ENCODE measurements at places on chromosomes 5 and 9.

- no peak for DNase-seq
Observed at GRCh38 chr5:163941079-163941478, 435.7 kb downstream of the MAT2B start.

DNA sequence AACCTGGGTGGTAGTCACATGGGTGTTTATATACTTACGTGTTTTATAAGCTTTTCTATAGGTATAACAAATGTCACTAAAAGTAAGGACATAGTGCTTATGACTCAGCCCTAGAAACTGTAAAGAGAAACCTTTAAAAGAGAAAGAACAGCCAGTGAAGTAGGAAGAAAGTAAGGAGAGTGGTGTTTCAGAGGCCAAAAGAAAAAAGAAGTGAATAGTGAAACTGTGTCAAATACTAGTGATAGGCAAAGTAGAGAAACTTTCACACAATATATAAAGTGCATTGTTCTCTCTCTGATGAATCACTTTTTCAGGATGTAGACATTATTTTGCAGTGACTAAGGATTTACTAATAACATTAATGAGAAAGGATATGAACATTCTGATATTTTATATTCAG lies 74.2 kb upstream of the SUSD1 start:
- peak; percentile 12 for DNase-seq

DNA sequence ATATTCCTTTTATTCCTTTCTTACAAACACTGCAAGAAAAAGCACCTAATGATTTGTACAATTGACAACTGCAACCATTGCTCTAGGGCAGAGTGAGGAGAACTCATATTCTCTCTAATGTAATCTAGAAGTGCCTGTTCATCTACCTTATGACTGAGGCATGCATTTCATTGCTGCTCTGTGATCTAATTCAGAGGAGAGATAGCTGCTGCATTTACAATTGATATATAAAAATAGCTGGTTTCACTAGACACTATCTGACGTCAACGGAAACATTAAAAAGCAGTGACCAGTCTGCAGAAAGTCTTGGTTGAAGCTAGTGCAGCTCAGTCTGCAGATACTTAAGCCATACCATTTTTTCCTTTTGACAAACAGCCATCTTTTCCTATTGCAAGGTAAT lies 72.8 kb upstream of the C6 start:
- no peak for DNase-seq

DNA sequence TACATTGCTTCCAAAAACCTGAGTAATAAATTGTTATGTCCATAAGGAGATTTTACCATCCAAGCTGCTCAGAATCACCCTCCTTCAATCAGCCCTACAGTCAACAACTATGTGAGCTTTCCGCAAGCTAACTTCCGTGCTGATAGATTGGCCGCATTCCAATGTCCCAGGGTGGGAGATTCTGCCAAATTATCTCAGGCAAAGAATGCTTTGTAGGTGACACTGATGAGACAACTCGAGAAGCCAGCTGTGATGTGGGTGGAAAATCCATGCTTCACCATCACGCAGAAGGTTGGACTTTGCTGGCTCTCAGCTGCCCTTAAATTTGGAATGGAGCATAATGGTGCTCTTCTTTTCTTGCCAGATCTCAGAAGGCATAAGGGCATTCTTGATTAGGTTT lies 44.9 kb upstream of the HCN1 start:
- no peak for DNase-seq

- DNase-seq = peak; percentile 36
Observed at GRCh38 chr9:6667633-6668280, 22.2 kb upstream of the GLDC start.

DNA sequence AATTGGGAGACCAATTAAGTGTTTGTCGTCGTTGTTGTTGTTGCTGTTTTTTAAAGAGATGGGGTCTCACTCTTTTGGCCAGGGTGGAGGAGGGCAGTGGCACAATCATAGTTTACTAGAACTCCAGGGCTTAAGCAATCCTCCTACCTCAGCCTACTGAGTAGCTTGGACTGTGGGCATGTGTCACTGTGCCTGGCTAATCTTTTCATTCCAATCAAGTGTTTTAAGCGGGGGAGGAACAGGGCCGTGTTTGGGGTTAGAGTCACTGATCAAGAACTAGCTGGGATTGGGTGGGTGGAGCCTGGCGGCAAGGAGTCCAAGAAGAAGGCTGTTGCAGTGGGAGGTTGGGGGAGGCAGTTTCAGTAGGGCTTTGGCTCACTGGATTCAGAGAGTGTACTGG lies 13.8 kb downstream of the SNX30 start:
- no peak for DNase-seq

DNA sequence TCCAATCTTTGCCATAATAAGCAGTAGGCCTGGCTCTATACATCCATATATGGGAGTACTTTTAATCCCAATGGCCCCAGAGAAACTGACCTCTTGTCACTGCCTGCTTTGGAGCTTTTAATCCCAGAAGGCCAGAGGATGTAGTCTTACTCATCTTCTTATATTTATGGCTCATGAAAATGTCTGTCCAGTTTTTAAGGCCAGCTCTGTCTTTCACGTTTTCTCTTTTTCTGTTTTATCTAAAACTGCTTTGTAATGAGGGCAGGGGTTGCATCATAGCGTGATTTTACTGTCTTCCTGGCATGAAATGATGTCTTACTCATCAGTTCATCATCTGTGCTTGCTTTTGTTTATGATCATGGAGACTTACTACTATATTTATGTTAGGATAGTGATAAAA lies 1094.9 kb downstream of the MAT2B start:
- DNase-seq = no peak

DNA sequence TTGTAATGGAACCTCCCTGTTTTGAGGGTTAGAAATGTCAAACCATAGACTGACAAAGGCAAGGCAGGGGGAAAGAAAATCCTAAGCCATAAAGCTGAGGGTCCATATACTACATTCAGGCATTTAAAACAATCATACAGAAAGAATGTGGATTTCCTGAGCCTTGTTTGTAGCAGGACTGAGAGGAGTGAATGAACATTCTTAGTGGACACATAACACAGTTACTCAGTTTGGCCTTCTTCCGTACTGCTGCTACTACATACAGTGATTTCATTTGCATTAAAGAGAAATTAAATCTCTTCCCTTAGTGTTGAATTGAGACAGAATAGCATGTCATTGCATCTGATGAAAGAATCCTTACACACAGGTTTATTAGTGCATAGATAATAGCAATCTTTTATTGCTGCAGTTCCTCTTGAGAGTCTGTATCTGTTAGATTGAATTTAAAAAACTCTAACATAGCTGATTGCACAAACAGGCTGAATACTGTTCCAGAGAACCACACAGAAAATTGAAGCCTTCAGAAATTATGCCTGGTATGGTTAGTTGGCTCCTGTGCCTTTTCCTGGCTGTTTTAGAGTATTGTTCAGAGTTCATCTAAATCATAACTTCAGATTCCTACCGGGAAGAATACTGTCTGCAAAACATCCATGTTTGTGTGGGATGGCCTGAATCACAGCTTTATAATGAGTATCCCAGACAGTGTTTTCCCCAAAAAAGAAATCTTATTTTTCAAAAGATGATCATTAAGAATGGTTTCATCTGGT lies 2.0 kb upstream of the MTX3 start:
- DNase-seq = no peak

DNA sequence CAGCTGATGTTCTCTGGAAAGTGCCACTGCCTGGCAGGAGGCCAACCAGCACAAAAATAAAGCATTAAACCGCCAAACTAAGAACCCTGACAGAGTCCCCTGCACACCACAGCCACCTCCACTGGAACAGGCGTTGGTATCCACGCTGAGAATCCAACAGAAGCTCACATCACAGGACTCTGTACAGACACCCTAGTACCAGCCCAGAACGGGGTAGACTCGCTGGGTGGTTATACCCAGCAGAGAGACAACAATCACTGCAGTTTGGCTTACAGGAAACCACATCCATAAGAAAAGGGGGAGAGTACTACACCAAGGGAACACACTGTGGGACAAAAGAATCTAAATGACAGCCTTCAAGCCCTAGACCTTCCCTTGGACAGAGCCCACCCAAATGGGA lies 15.0 kb upstream of the POU5F2 start:
- no peak for DNase-seq

- DNase-seq = peak; percentile 98
Observed at GRCh38 chr5:62403411-62404250, at the start of gene DIMT1. TSS of gene DIMT1 (minus strand) at chr5:62403905. CDS start at chr5:62403772, 133 bp downstream.

DNA sequence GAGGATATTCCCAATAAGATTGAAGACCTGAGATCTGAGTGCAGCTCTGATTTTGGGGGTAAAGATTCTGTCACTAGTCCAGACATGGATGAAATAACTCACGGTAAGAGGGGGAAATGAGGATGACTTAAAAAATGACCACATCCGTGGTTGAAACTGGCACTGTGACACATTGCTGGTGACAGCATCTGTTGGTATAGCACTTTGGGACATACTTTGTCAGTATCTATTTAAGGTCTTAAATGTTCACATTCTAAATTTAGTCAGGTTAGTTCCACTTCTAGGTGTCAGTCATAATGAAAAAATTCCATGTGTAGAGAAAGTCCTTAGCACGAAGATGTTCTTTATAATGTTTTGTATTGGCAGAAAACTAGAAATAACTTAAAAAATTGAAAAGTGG lies 70.9 kb downstream of the GAPVD1 start:
- peak; percentile 84 for DNase-seq

GRCh38 chr5:139124774-139125520 lies 73.2 kb downstream of the SIL1 start:
- DNase-seq = no peak

DNA sequence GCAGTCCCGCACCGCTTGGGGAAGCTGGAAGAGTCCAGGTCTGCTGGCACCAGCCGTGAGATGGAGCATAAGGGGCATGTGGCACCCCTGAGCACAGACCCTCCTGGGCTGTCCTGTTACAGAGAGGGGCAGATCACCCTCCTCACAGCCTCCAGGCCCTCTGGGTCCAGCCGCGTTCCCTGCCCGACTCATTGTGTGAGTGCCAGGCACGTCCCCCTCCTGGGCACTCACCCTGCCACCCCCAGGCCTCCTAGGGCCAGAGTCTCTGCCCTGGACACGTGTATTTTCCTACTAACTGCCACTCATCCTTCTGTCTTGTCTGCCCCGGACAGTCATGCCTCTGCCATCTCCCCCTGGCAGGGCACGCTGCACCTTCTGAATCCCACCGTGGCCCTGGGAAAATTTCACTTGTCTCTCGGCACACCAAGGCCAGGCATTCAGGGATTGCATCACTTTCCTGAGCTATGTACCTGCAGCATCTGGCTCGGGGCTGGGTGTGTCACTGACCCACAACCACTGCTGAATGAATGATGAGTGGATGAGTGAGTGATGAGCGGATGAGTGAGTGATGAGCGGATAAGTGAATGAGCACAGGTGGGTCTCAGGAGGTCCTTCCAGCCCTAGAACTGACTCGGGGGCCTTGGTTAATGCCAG lies 21.5 kb upstream of the FCN1 start:
- no peak for DNase-seq

DNA sequence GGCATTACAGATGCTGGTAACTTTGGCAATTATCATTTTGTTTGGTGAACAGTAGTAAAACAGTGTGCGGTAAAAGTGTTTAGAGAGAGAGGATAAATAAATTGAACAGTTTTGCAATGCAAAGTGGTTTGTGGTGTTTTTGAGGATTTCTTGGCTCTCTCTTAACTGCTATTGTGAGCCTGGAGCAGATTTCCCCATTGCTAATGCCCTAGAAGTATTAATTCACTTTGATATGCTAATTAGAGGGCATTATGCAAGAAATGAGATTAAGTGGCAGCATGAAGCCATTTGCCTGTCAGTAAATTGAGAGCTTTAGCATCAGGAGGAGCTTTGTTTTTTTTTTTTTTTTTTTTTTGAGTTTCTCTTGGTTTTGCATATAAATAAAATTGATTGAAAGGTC lies 8.2 kb downstream of the PBX3 start:
- no peak for DNase-seq

DNA sequence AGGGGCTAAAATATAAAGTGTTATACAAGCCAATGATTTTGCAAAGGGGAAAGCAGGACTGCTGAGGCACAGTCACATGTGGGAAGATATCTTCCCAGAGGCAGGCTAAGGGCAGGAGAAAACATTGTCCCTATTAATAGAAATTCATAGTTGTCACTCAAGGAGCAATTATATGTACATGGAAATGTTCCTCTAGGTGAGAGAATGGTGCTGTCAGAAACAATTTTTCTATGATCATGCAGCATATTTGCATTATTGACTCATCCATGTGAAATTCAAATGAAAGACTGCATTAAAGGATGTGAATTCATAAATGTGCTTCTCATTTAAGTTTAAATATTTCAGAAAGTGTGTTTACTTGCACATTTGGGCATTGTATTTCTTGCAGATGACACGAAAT lies 775.9 kb upstream of the CDH9 start:
- DNase-seq = no peak

GRCh38 chr5:65262096-65262495 lies 219.6 kb downstream of the ADAMTS6 start:
- no peak for DNase-seq

DNA sequence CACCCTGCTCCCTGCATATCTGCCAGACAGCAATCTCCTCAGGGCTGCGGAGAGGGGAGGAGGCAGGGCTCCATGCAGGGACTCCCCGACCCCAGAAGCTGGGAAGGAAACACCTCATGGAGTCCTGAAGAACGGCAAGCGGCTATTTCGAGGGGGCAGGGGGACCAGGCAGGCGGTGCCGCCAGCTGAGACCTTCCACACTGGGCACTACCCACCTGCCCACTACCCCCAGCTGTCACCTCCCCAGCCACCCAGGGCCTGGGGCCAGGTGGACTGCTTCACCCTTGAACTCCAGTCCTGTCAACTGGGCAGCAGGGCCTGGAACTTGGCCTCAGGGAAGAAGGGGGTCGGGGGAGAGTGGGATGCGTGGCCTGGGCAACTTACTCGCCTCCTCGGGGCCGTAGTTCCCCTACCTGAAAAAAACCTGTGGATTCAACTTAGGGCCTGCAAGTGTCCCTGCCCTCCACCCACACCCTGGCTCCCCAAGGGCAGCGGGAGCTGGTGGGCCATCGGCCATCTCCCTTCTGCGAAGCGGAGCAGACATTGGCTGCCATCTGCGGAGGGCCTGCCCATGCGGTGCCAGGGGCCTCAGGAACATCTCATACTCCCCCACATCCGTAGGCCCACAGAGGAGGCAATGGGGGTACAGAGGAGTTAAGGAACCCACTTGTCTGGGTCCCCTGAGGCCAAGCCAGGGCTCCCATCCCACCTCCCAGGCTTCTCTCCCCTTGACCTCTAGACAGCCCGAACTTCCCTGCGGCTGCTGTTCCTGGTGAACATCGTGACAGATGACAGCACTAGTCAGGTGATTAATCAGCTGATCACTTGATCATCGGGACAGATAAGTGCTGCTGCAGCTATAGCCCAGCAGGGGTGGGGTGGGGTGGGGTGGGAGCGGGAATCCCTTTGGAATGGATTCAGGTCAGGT lies 18.5 kb upstream of the RALGDS start:
- no peak for DNase-seq

- DNase-seq = no peak
Observed at GRCh38 chr5:74332682-74333081, 307.8 kb downstream of the ENC1 start.

GRCh38 chr9:109441296-109441695 lies 56.8 kb downstream of the PTPN3 start:
- no peak for DNase-seq

- no peak for DNase-seq
Observed at GRCh38 chr9:95407524-95407923, 90.0 kb upstream of the FANCC start.

GRCh38 chr9:127133739-127134167 lies 11.3 kb upstream of the ANGPTL2 start:
- no peak for DNase-seq

All from activated CD4-positive, alpha-beta T cell treated with anti-CD3 and anti-CD28 coated beads, Interleukin-2, Interleukin-6, amounts not matched to agents 100 ng/mL and 50 ng/mL, durations not matched to agents 16 hours and 8 hours (primary cell).